Upper lobe of right lung (tissue), 1 donor: ENCODE measurements at places on chromosomes 7 and 10. TPM values are rescaled to one million over a fixed set of nuclear protein-coding genes. Genes with fewer than 3 reads are reported as not detected.

- no peaks in the 10 kb centered on the region for H3K36me3 ChIP-seq
- H3K4me1 ChIP-seq, result no peaks in the 10 kb centered on the region
- no peak overlapping the region for H3K4me3 ChIP-seq
- H3K27me3 ChIP-seq, result no peaks in the 10 kb centered on the region
These were observed 231.3 kb upstream of the GRB10 start for GRCh38 chr7:51013861-51014511.

SLC39A12 gene
- 0.29 TPM for total RNA-seq

PRLHR gene
- total RNA-seq, result not detected

WBP1L gene
- 49.0 TPM for total RNA-seq

CFAP43 gene
- 0.75 TPM for total RNA-seq

DNA sequence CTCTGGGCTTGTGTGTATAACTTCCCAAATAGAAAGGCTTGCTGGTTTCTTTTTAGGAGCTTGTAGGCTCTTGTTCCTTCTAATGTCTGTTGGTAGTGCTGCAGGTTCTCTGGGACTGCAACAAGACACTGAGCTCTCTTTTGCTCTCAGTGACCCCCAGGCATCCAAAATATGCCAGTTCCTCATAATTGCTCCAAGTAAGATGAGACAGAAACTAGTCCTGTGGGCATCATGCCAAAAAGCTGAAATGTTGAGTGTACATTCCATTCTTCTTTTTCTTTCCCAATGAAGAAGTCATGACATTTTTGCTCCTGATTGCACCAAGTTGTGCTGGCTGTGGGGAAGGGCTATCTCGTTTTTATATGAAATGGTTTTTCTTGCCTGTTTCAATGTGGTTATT lies 7.1 kb upstream of the BTBD16 start:
- peaks cover 5% of the 10 kb centered on the region for H3K4me1 ChIP-seq
- peaks cover 11% of the 10 kb centered on the region for H3K36me3 ChIP-seq
- H3K4me3 ChIP-seq, result no peak overlapping the region
- no peak overlapping the region for H3K27ac ChIP-seq
- no peak for DNase-seq

GALNT17 gene
- 7.1 TPM for total RNA-seq

GRCh38 chr7:158816271-158816670 lies 13.0 kb downstream of the ESYT2 start:
- H3K27ac ChIP-seq, result peak overlapping the region; percentile 95
- no peak overlapping the region for H3K4me3 ChIP-seq
- peaks cover 77% of the 10 kb centered on the region for H3K4me1 ChIP-seq
- H3K27me3 ChIP-seq, result no peaks in the 10 kb centered on the region

DNA sequence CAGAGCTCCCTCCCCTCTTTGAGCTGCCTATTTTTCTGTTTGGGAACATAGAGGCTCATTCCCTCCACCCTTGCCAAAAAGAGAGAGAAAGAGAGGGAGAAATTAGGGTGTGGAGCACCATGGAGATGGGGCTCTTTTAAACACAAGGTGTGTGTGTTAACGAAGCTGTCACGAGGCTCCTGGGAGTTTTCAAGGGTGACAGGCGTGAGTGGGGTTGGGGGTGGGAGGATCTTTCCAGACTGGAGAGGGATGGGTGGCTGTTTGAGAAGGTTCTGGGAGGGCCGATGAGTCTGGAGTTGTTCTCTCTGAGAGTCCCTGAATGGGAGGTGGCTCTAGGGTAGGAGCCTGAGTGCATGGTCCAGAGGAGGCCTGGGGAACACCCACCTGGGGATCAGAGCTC lies 45.0 kb downstream of the PALD1 start:
- peaks cover 17% of the 10 kb centered on the region for H3K4me1 ChIP-seq
- H3K27ac ChIP-seq, result no peak overlapping the region
- H3K4me3 ChIP-seq, result no peak overlapping the region
- no peak for DNase-seq
- H3K27me3 ChIP-seq, result no peaks in the 10 kb centered on the region
- H3K36me3 ChIP-seq, result no peaks in the 10 kb centered on the region

DNA sequence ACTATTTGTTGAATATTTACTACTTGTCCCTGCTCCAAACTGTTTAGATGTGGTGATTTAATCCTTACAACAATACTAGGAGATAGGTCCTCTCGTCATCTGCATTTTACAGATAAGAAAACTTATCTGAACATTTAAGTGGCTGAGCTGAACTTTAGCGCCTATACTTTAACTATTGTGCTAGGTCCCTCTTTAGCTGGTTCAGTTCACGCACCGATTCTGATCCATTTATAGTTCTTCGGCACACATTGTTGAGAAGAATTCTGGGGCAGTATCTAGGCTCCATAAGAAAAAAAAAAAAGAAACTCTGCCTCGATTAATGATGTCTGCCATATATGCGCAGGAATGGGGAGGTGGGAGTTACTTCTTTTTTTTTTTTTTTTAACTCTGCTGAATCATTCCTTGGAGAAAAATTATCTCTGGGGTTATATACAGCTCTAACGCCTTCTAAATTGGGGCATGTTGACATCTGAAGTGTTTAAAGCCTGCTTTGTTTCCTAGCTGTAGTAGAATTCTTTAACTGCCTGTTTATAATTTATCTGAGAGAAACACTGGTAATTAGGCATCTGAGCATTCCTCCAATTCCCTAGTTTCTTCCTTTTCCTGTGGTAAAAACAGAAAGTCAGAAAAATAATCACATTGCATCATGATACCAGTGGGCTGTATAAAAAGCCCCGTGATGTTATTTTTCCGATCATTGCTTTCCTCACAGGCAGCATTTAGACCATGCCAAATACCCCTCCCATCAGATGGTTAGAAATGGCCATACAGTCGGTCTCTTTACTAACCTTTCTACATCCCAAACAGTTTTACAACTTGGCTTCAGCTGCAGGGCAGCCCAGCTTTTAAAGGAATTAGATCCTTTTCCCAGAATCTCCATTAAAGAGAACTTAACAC lies 98.5 kb upstream of the KDM7A start:
- H3K27ac ChIP-seq, result no peak overlapping the region
- peaks cover 4% of the 10 kb centered on the region for H3K4me1 ChIP-seq
- DNase-seq, result no peak
- H3K36me3 ChIP-seq, result no peaks in the 10 kb centered on the region
- H3K4me3 ChIP-seq, result no peak overlapping the region
- no peaks in the 10 kb centered on the region for H3K27me3 ChIP-seq

- no peaks in the 10 kb centered on the region for H3K27me3 ChIP-seq
- no peak for DNase-seq
- no peaks in the 10 kb centered on the region for H3K36me3 ChIP-seq
- H3K27ac ChIP-seq, result no peak overlapping the region
- no peaks in the 10 kb centered on the region for H3K4me1 ChIP-seq
- H3K4me3 ChIP-seq, result no peak overlapping the region
These were observed 25.8 kb upstream of the SH2B2 start for GRCh38 chr7:102260856-102261255.

LRGUK gene
- 0.49 TPM for total RNA-seq

- H3K27me3 ChIP-seq, result no peaks in the 10 kb centered on the region
- H3K36me3 ChIP-seq, result no peaks in the 10 kb centered on the region
- DNase-seq, result no peak
- no peak overlapping the region for H3K27ac ChIP-seq
These were observed 316.0 kb upstream of the AOAH start for GRCh38 chr7:37040330-37040729.
